ENCODE measurements at places on chromosomes 3 and 15.

DNA sequence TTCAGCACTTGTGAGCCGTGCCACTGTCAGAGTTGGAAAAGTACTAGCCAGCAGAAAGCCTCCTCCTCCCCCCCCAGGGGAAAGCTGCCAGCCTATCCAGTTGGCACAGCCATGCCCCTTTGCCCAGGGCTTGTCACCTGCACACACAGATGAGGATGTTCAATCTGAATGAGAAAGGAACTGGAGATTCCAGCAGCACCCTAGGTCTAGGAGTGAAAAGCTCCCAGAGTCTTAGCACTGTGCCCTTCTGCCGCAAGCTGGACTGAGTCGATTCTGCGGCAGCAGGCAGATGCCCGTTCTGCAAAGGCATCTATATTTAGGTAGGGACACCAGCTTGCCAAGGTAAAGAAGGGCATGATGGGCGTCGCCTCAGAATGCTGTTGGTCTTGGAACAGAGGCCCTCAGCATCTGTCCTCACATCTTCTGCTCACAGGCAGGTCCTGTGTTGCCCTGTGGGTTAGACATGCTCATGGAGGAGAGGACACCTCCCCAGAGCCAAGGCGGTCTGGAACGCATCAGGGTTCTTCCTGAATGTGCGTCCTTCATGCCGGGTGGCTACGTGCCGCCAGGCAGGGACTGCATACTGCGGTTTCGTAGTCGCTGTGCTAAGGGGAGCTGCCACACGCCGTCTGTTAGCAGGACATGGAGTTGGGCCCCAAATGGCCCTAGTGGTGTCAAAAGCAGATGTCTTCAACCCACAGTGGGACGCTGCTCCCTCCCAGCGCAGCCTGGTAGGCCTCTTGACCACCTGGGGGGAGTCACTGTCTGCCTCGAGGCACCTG is 109.5 kb downstream of the VGLL4 start:
- DNase-seq = no peak

- no peak for DNase-seq
Observed at GRCh38 chr3:16468336-16469098, 45.0 kb downstream of the RFTN1 start.

DNA sequence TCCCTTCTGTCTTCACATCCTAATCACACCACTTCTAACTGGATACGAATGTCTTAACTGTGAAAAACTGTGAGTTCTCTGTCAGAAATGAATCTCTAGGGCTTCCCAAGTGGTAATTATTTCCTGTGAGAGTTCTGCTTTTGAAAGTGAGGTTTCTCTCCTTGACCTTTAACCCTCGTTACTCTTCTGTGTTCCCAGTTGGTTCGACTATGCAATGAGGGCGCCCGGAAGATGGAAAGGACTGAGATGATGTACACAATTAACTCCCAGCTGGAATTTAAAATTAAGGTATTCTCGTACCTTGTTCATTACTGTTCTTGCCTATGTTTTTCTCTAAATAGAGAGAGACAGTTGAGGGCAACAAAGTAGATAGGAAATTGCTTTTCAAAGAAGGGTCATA is 96.5 kb downstream of the ARHGEF26 start:
- no peak for DNase-seq

GRCh38 chr15:70024521-70024920 is 73.2 kb downstream of the TLE3 start:
- no peak for DNase-seq

DNA sequence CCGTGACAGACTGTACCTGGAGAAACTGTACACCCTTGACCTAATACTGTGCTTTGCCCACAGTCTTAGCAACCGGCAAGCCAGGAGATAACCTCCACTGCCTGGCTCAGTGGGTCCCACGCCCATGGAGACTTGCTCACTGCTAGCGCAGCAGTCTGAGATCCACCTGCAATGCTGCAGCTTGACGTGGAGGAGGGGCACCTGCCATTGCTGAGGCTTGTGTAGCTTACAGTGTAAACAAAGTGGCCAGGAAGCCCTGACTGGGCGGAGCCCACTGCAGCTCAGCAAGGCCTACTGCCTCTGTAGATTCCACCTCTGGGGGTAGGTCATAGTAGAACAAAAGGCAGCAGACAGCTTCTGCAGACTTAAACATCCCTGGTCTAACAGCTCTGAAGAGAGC is 189.3 kb downstream of the EDEM1 start:
- no peak for DNase-seq

DNA sequence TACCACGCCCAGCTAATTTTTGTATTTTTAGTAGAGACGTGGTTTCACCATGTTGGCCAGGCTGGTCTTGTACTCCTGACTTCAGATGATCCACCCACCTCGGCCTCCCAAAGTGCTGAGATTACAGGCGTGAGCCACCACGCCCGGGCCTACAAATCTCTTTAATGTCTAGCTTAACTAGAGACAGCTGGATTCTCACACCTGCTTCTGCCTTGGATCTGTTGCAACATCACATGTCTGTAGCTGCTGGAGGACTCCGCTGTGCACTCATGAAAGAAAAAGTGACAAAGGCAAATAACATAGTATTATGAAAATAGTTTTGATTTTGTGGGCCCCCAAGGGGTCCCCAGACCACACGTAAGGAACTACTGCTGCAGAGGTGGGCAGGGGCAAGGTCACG is 85.9 kb downstream of the NCEH1 start:
- no peak for DNase-seq

DNA sequence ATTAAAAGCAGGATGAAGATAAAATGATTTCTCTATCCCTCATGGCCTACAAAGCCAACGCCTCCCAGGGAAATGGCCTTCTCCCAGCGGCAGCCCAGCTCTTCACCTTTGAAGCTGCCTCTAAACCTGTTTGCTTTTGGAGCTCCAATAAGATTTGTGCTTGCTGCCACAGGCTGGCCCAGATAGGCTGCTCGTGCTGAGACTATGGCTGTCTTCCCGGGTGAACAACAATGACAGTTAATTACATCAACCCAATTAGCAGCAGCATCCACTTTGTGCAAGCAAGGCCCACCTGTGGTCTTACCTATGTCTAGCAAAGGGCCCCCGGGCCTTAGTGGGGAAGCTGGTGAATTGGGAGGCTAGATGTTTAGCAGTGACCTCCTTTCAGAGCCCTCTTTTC is 179.6 kb downstream of the P3H2 start:
- no peak for DNase-seq

- DNase-seq = no peak
Observed at GRCh38 chr3:128996726-128997125, 2.9 kb upstream of the CFAP92 start.

- DNase-seq = no peak
Observed at GRCh38 chr15:27796405-27797320, 302.5 kb downstream of the OCA2 start.

DNA sequence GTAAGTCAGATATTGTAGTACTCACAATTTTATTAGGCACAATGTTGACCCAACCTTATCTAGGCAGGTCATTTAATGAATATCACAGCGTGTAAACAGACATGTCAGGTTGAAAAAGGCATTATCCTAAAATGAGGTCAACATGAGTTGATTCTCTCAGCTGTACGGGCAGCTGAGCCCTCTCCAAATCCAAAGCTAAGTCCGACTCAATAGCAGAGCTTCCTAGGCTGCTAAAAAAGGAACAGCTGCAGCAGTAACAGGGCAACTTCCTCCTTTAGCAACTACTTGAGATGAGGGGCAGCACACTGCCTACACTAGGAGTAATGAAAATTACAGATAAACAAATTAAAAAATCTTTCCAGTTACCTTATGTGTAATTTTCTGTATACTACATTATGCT is 189.2 kb downstream of the CADM2 start:
- no peak for DNase-seq

DNA sequence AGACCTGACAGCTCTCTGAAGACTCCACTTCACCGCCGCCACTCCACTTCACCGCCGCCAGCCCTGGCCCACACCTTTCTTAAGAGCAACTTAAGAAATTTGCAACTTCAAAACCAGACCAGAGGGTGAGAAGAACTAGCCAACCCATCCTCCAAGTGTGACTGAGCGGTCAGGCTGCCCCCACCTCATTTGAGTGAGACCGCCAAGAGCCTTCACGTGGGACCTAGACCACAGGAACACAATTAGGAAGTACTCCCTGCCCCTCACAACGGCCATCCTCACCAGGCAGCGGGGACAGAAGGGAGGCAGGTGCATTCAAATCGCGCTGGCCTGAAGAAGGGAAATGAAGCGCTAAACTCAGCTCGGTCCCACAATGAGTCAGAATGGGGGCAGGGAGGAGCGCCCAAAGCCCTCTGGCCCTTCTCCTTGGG is 156.8 kb upstream of the BCL6 start:
- no peak for DNase-seq

DNA sequence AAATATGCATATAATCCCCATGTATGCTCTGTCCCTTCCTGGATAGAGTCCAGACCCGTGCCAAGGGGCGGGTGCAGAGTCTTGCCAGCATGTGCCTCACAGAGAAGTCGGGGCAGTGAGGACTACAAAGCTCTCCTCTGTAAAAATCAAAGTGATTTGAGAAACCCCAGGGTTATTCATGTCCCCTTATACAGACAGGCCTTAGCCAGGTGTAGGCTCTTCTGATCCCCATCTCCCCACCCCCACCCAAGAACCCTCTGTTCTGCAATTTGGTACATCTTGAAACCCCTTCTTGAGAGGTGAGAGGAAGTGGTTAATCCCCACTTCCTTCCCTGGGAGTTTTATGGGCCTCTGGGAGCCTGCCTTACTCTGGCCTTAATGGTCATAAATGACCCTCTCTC is 24.7 kb downstream of the TRIM71 start:
- no peak for DNase-seq

DNA sequence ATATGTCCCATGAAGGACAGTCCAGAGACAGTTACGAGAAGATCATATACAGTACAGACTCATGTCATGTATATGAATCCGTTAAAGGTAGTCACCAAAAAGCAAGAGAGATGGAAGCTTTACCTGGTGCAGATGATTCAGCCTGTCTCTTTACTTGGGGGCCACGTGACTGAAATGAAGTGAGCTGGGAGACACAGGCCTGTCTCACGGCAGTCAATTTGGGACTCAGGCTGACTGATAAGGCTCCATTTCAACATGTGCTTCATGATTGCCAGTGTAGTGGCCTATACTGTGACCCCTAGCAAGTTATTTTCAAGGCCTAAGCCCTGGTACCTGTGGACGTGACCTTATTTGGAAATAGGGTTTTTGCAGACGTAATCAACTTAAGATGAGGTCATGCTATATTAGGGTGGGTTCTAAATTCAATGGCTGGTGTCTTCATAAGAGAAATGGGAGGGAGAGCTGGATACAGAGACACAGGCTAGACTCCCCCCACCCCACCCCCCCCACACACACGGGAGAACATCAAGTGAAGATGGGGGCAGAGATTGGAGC is 3.0 kb upstream of the PROK2 start:
- DNase-seq = no peak

- no peak for DNase-seq
Observed at GRCh38 chr15:26620528-26621458, 152.1 kb downstream of the GABRB3 start.
